ENCODE measurements at places on chromosomes 4 and X. TPM values are rescaled to one million over a fixed set of nuclear protein-coding genes. Genes with fewer than 3 reads are reported as not detected.

The SPON2 gene
- 69.1 TPM for total RNA-seq

The TKTL1 gene
- total RNA-seq = 2.3 TPM

The WDR44 gene
- 28.0 TPM for total RNA-seq

The WNK3 gene
- total RNA-seq = 22.2 TPM

The GDPD2 gene
- total RNA-seq = 7.5 TPM

The SPATA4 gene
- total RNA-seq = 0.93 TPM

The CCNB3 gene
- total RNA-seq = 10.1 TPM

The SPATA18 gene
- total RNA-seq = 6.3 TPM

Data from camera-type eye (tissue), 1 donor.